ENCODE measurements at places on chromosomes 1 and 21.

DNA sequence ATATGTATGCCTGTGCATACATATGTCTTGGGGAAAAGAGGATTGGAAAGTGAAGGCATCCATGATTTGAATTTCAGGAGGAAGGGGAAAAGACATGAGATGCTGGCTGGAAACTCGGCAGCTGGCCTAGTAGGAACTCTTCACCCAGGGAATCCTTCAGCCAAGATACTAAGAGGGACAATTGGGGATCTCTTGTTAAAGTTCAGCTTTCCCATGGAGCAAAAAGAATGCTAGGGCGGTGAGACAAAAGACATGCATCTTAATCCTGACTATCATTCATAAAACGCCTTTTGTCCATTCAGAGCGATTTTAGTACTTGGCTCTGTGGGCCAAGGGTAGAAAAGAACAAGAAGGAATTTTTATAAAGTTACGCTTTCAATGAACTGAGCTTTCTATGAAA lies 20.5 kb downstream of the PDPN start:
- DNase-seq = no peak

DNA sequence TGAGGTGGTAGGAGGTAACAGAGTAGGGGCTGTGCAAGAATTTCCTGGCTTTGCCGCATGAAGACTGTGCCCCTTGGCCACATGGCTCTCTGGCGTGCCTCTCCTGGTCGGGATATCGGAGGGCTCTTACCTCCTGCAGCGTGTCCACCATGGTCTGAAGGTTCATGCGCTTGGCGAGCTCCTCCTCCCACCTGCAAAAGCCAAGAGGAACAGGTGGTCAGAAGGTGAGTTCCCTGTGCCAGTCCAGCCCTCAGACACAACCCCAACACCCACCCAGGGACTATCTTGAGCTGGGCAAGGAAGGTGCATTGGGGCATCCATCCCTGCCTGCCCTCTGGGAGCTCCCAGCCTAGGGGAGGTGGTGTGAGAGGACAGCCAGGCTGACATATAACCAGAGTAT lies 18.6 kb upstream of the ALDH4A1 start:
- no peak for DNase-seq

DNA sequence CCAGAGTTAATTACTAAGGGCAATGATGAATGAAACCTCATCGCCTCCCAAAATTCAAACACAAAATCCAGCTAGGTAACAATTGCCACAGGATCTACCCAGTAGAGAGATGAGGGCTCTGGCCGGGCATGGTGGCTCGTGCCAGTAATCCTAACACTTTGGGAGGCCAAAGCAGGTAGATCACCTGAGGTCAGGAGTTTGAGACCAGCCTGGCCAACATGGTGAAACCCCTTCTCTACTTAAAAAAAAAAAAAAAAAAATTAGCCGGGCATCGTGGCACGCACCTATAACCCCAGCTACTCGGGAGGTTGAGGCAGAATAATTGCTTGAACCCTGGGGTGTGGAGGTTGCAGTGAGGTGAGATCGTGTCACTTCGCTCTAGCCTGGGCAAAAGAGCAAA lies 15.8 kb downstream of the CD2 start:
- DNase-seq = no peak

DNA sequence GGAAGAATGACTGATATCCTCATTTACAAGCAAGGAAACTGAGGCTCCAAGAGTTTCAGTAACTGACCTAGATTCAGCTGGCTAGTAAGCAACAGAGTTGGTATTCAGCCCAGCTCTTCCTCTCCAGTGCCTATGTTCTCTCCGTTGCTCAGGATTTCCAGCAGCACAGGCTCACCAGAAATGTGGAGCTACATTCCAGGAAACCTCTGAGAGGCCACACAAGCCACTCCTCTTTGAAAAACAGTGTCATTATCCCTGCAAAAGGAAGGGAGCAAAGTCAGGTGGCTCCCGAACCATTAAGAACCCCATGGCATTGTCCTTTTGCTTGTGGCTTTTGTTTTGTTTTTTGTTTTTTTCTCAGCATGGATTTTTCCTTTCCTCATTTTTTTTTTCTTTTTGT lies 40.6 kb upstream of the DUSP10 start:
- no peak for DNase-seq

DNA sequence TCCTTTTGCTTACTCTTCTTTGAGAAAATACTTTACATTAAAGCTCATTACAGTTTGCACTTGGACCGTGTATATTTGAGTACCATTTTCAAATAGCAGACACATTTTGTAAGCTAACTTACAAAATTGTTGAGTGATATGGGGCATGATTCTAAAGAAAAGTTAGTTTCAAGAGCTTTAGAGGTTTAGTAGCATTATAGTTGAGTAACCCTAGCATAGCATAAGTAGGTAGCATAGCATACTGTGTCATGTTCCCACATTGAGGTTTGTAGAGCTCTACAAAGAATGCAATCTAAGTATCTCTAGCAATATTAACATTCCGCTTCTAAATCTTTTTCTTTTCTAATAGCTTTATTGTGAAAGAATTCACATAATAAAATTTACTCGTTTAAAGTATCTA lies 92.0 kb downstream of the ITSN1 start:
- DNase-seq = no peak

GRCh38 chr1:206679738-206680211 lies 4.9 kb upstream of the MAPKAPK2 start:
- no peak for DNase-seq

DNA sequence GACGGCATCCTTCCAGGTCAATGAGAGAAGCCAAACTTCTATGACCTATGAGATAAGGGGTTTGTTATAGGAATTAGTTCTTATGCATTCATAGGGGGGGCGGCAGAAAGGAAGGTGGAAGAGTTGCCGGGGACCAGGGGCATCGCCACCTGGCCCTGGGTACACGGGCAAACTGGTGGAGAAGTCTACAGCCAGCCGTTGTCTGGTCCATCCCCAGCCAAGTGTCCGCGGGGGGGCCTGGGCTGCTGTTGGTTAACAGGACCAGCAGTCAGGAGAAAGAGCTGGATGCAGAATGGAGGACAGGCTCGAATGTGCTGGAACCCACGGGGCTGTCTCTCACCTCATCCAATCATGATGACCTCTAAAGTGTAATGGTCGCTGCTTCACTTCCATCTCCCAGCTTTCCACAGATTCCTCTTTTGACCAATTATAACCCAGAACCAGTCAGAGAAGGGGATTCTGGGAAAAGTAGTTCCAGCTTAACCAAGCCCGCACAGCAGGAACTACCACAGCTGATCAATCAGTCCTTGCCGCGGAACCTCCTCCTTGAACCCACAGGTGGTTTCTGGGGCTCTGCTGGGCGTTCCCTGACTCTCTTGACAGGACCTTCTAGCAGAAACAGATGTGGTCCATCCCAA lies 17.8 kb downstream of the TMEM51 start:
- no peak for DNase-seq

GRCh38 chr1:152495066-152495675 lies 15.4 kb upstream of the LCE5A start:
- peak; percentile 34 for DNase-seq

DNA sequence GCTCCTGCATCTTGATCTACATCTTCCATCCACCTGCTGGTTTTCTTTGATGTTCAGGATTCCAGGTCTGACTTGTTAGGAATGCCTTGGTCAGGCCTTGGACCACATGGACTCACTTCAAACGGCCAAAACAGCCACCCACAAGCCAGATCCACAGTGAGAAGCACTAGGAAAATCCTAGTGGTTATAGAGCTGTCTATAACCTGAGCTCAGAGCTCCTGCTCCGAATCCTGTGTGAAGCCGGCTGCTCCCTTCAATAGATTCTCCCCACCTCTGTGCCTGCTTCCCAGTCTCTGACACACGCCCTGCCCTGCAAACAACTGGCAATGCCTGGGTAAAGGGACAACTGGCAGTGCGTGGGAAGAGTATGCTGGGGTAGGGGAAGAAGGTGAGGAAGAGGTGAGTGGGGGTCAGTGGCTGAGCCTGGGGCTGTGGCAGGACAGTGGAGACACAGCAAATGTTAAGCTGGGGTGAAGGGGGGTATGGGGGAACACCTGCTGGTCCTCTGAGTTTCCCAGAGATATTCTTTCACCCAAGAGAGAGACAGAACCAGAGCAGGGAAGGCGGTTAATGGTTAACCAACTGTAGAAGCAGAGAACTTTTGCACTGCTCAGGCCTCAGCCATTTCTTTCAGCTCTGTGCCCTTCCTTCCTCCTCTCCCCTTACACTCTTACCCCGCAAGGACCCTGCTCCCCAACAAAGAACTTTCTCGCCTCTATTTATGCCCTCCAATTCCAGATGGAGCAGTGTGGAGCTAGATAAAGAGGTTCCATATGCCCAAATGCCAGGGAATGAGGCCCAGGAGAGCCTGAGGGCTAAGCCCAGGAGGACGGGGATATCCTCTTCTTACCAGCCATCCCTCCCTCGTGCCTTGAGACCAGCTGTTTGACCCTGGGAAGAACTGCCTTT lies 4.5 kb downstream of the PLXNA2 start:
- no peak for DNase-seq

DNA sequence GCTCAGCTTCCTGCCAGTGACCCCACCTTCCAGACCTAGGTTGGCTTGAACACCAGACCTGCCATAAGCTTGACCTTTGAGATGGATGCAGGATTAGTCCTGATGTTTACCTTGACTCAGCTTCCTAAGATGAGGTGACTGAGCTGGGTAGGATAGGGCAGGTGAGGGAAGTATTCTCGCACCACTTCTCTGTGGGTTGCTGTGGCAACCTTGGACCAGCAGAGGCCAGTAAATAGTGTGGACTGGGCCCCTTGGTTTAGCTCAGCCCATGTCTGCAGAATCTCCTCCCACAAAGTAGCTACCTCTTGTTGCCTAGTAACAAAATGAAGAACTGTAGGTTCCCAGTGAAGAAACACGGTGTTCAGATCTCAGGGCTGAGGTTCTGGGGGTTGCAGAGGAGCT lies 8.4 kb downstream of the RPS6KA1 start:
- peak; percentile 32 for DNase-seq

GRCh38 chr1:32111789-32112188 lies 3.9 kb downstream of the KPNA6 start:
- peak; percentile 30 for DNase-seq

- DNase-seq = no peak
Measured at GRCh38 chr1:111192658-111193519, 7.6 kb downstream of the DENND2D start.

- DNase-seq = no peak
Measured at GRCh38 chr1:55049914-55050278, 10.5 kb downstream of the PCSK9 start.

DNA sequence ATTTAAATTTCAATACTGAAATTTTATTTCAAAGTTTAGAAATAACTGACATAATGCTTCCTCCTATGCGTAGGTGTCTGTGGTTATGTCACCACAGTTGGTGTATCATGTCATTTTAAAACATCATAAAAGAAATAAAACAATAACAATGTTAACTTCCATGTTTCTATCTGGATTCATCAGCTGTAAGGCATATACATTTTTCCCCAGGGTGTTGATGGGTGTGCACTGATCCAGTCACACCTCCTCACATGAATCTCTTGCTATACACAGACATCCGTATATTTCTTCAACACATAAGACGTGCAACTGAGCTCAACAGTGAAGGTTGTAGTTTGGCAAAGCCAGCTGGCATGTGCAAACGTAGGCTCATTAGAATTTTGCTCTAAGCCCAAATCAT lies 6.2 kb downstream of the KCNA3 start:
- no peak for DNase-seq

DNA sequence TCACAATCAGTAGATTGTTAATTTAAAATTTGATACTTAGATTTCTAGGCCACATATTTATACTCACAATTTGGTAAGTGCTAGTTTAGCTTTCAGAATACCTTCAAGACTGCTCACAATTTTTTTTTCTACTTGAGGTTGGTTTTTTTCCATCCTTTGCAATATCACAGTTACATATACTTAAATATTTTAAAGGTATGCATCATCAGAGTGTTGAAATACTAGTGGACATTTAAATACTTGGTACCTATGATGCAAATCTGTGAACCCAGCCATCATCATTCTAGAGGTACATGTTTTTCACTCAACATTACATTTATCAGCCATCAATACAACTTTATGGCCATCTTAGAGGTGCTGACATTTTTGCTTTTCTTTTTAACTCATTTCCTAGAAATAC lies 6.2 kb upstream of the LRRC40 start:
- no peak for DNase-seq

DNA sequence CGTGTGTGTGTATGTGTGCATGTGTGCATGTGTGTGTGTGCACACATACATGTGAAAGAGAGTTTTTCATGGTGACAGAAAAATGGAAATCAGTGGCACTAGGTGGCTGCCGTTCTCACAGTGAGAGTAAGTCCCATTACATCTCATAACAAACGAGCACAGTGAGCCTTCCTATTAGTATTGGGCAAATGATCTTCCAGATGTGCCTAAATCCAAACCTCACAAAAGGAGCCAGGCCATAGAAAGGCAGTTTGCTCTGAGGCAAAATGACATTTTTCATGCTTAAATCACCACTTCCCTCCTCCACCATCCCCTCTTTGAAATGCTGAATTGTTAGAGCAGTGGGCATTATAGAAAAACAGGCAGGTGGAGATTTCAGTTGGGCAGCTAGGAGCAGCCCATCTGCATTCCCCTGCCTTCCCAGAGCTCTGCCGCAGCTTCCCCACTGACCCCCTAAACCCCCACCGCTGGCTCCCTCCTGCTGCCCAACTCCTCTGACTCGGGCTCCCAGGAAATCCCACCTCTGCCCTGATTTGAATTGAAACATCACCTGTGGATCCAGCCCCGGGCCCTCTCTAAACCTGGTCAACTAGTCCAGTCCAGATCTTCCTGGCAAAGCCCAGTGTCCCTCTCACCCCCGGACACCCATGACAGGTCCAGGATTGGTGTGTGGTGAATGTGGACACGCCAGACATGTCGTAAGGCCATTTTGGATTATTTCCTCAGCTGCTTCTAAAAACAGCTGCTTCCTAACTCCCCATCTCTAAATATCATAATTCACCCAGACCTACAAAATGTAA lies 190.5 kb downstream of the SEC16B start:
- no peak for DNase-seq

GRCh38 chr1:20528221-20528620 lies 20.3 kb upstream of the MUL1 start:
- DNase-seq = no peak

DNA sequence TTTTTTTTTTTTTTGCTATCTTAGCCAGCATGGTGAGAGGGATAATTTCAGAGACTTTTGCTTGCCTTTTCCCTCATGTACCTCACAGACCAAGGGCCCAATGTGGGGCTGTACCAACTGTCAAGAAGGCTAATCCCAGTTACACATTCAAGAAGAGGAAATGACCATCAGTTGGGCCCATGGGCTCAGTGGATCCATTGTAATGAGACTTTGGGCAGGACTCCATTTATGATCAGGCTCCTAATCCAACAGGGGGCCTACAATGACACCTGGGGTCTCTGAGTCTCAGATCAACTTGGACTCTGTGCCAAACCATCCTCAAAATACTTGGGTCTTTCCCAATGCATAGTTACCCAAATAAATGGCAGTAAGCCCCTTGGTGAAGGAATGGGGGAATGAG lies 450.4 kb upstream of the VAMP3 start:
- DNase-seq = no peak

DNA sequence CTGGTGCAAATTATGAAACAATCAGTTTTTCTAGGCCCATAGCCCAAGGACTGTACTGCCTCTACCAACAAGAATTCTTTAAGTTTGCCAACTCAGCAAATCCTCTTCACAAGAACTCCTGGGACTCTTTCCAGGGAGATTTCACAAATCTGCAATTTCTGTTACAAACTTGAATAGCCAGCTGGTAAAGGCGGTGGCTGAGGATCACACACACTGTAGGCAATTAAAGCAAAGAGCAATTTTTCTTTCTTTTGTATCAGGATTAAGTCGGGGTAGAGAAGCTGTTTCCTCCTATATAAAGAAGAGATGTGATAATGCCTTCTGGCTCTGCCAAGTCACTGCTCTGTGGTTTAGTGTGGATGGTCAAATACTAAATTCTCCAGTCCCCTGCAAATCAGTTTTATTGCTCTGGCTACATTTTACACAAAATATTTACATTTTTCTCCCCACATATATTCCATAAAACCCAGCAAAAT lies 1.7 kb downstream of the ALDH9A1 start:
- peak; percentile 45 for DNase-seq
